GM23338 (cell line): ENCODE measurements at places on chromosomes 1 and 21. TPM values are rescaled to one million over a fixed set of nuclear protein-coding genes. Genes with fewer than 3 reads are reported as not detected.

- no peaks in the 10 kb centered on the region for H3K4me1 ChIP-seq
- no peaks in the 10 kb centered on the region for H3K36me3 ChIP-seq
- H3K27me3 ChIP-seq, result no peaks in the 10 kb centered on the region
- DNase-seq, result no peak
- no peak overlapping the region for H3K27ac ChIP-seq
Measured at GRCh38 chr1:161836018-161836417, 69.9 kb downstream of the ATF6 start.

Gene TESK2
- 11.4 and 14.0 TPM in 2 replicates for total RNA-seq

DNA sequence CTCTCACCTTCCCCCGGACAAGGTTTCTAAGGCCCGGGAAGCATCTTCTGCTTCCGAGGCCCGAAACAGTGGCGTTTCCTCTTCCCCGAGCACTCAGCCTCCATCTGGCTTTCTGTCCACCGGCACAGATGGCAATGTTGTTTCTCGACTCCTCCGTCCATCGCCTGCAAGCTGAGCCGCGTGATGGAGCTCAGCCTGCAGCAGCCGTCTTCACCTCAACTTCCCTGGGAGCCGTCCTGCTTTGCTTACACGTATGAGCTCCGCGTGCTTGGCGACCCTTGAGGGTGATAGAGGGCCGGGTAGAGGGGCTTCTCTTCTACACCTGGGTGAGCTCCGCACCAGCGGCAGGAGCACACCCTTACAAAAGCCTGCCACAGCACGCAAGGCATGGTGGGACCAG, 80.4 kb downstream of the AJAP1 start:
- H3K27ac ChIP-seq, result no peak overlapping the region
- H3K36me3 ChIP-seq, result no peaks in the 10 kb centered on the region
- DNase-seq, result no peak
- no peaks in the 10 kb centered on the region for H3K27me3 ChIP-seq

Gene LAX1
- not detected in 2 replicates for total RNA-seq

DNA sequence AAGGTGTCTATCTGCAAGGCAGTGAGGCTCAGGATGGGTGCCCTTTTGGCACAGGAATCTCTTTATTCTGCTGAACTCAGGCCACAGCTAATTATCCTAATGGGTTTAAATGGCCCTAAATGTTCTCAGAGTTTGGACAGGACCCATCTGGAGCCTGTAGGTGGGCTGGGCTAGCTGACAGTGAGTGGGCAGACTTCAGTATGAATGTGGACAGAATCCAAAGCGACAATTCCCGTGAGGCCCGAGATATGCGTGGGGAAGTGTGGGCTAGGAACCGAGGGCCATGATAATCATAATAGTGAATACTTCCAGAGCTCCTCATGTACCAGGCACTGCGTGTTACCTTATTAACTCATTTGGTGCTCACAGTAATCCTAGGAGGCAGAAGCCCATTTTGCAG, 165.3 kb downstream of the GRIK3 start:
- DNase-seq, result no peak
- no peaks in the 10 kb centered on the region for H3K27me3 ChIP-seq

Gene CLCA1
- not detected in 2 replicates for total RNA-seq

Gene LZIC
- total RNA-seq, result 14.8 and 19.4 TPM in 2 replicates

Gene TCEA3
- not detected in 2 replicates for total RNA-seq

DNA sequence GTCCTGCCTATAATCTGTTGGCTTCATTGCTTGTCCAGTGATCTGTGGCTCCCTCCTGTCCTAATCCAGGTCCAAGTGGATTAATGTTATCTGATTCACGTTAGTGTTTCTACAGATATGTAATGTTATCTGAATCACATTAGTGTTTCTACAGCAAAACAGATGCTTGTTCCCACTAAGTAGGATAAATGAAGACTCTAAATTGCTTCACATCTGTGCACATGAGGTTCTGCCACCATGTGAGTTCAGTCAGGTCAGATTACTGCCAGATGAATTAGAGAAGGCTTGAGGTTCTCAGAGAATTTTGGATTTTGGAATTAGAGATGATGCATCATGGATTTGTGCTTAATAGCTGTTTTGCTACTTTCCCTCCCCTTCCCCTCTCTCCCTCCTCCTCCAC, 13.2 kb downstream of the DISC1 start:
- H3K4me1 ChIP-seq, result no peaks in the 10 kb centered on the region
- H3K36me3 ChIP-seq, result no peaks in the 10 kb centered on the region
- no peaks in the 10 kb centered on the region for H3K27me3 ChIP-seq
- no peak for DNase-seq
- no peak overlapping the region for H3K4me3 ChIP-seq

- no peak overlapping the region for H3K27ac ChIP-seq
- DNase-seq, result no peak
- no peaks in the 10 kb centered on the region for H3K27me3 ChIP-seq
- no peaks in the 10 kb centered on the region for H3K36me3 ChIP-seq
- no peaks in the 10 kb centered on the region for H3K4me1 ChIP-seq
Measured at GRCh38 chr1:19926296-19927129, 3.1 kb upstream of the PLA2G2E start.

GRCh38 chr1:207145401-207146058, 41.5 kb downstream of the C4BPA start:
- no peak for DNase-seq
- no peak overlapping the region for H3K4me3 ChIP-seq
- no peak overlapping the region for H3K27ac ChIP-seq

DNA sequence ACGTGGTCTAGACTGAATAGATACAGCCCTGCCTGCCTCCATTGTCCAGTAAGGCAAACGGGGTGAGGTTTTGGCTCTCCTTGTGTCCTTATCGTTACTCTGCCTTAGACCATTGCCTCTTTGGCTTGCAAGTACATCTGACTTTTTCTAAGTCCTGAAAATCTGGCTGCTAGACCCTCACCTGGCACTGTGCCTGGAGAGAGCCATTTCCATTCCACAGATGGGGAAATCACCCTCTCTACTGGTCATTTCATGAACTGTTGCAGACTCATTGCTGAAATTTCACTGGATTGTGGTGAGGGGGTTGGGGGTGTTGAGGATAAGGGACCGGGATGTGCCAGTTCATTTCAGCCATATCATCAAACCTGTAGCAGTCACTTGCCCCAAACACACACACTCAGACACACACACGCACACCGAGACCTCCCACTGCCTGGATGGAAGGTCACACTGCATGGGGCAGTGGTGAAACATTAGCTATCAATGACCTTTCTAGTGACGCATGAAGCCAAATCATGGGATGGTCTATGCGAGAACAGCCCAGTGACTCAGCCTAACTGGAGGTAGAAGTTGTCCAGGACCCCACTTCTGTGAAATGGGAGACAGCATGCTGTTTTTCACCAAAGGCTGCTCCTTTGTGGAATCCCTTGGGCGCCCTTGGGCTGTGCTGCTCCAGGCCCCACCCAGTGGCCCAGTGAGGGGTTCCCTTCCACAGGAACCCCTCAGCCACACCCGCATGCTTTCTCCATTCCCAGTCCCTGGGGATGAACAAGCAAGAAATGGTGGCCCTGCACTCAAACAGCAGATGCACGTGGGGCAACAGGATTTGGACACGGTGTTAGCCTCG, 34.9 kb upstream of the VASH2 start:
- H3K4me1 ChIP-seq, result peaks cover 32% of the 10 kb centered on the region
- H3K36me3 ChIP-seq, result no peaks in the 10 kb centered on the region
- H3K27ac ChIP-seq, result peak overlapping the region; percentile 99

- DNase-seq, result no peak
- H3K4me3 ChIP-seq, result no peak overlapping the region
- no peak overlapping the region for H3K27ac ChIP-seq
Measured at GRCh38 chr1:30286988-30287839, 436.2 kb downstream of the MATN1 start.

Gene RCC2
- 367 and 386 TPM in 2 replicates for total RNA-seq

Gene FAM167B
- 0.31 TPM in 1 of 2 replicates, not detected in the other for total RNA-seq

GRCh38 chr21:26146681-26147080, 23.9 kb downstream of the APP start:
- H3K4me3 ChIP-seq, result no peak overlapping the region
- peaks cover 49% of the 10 kb centered on the region for H3K4me1 ChIP-seq
- H3K27ac ChIP-seq, result no peak overlapping the region
- H3K27me3 ChIP-seq, result no peaks in the 10 kb centered on the region

- H3K27ac ChIP-seq, result no peak overlapping the region
- H3K36me3 ChIP-seq, result no peaks in the 10 kb centered on the region
- H3K4me1 ChIP-seq, result peaks cover 5% of the 10 kb centered on the region
- no peak for DNase-seq
- H3K27me3 ChIP-seq, result no peaks in the 10 kb centered on the region
Measured at GRCh38 chr1:169295846-169296245, 71.8 kb downstream of the NME7 start.

Gene STPG1
- total RNA-seq, result 6.5 and 8.2 TPM in 2 replicates

Gene CCT3
- total RNA-seq, result 526 and 618 TPM in 2 replicates

DNA sequence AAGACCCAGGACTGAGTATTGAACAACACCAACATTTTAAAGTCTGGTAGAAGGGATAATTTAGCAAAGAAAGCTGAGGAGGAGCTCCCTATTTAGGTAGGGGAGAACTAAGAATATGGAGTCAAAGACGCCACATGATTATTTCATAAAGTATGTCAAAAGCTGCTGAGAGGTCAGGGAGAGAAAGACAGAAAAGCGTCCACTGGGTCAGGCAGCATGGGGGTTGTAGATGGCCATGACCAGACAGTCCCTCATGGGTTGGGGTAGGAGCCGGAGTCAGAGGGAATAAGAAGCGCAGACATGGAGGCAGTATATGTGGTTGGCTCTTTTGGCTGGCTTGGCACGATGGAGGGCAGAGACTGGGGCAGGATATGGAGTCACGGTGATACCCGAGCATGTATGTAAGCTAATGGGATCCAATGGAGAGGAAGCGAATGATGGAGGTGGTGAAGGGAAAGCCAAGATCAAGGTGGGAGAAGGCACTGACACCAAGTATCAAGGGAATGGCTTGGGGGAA, 4.8 kb downstream of the C1orf115 start:
- peaks cover 25% of the 10 kb centered on the region for H3K27me3 ChIP-seq
- H3K36me3 ChIP-seq, result no peaks in the 10 kb centered on the region
- H3K27ac ChIP-seq, result no peak overlapping the region
- no peak for DNase-seq
- no peak overlapping the region for H3K4me3 ChIP-seq
- H3K4me1 ChIP-seq, result 0 out of 2 replicates have a peak, but pooled peaks cover 7% of the 10 kb centered on the region

- peak overlapping the region; percentile 29; the same call in 1 of the 2 replicates for H3K27ac ChIP-seq
- peak; percentile 26 for DNase-seq
- H3K4me3 ChIP-seq, result peak overlapping the region; percentile 81
Measured at GRCh38 chr1:164563721-164564360, 4.9 kb downstream of the PBX1 start.

DNA sequence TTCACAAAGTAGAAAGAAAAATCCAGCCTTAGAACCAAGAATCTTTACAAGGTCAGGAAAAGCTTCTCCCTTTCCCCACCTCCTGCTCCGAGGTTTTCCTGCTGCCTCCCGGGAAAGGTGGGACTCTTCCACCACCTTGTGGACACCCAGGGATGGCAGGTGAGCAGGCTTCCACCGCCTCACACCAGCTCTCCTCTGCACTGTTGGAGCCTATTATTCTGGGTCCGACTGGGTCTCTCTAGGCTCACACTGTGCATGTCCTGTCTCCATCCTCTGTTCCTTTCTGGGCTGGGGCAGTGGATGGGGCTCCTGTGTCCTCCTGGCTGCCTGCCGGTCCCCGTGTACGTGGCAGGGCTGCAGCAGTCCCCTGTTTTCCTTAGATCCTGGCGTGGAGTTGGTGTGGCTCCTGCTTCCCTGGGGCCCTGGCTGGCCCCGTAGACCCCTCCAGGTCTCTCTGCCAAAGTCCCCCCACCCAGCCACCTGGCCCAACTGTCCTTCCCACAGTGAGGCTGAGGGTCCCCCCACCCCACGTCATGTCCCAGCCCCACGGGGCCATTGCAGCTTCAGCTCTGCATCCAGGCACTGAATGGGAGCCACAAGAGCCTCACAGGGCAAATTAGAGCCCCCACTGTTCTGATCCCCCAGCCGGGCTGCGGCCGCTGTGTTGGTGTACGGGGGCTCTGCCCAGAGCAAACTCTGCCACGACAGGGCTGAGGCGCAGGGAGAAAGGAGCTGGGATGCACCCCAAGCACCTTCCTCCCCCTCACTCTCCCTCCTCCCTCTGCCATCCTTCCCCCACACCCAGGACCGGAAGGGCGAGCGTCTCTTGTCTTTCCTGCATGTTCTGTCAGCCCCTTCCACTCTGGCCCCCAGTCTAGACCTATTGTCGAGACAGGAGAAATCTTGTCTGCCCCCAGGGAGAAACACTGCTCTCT, 3.3 kb upstream of the SLC45A1 start:
- DNase-seq, result peak; percentile 90
- peaks cover 21% of the 10 kb centered on the region for H3K4me1 ChIP-seq
- no peak overlapping the region for H3K4me3 ChIP-seq
- peaks cover 25% of the 10 kb centered on the region for H3K27me3 ChIP-seq
- H3K36me3 ChIP-seq, result no peaks in the 10 kb centered on the region

GRCh38 chr1:37036667-37037053, 2.3 kb upstream of the GRIK3 start:
- peaks cover 58% of the 10 kb centered on the region for H3K27me3 ChIP-seq
- peaks cover 66% of the 10 kb centered on the region for H3K4me1 ChIP-seq
- no peak overlapping the region for H3K27ac ChIP-seq
- H3K36me3 ChIP-seq, result no peaks in the 10 kb centered on the region; the same call in 1 of the 2 replicates

Gene SLC30A2
- total RNA-seq, result 0.07 TPM in 1 of 2 replicates, not detected in the other

Gene SPATA46
- not detected in 2 replicates for total RNA-seq

- peak overlapping the region; percentile 45; the same call in 1 of the 2 replicates for H3K27ac ChIP-seq
- peaks cover 30% of the 10 kb centered on the region for H3K4me1 ChIP-seq
- no peaks in the 10 kb centered on the region for H3K36me3 ChIP-seq
- DNase-seq, result peak; percentile 60
- H3K4me3 ChIP-seq, result 0 out of 2 replicates have a peak overlapping the region, but pooled peaks have one; percentile 1
Measured at GRCh38 chr1:10734962-10735544, 61.4 kb downstream of the CASZ1 start.

- H3K36me3 ChIP-seq, result no peaks in the 10 kb centered on the region
- no peak overlapping the region for H3K4me3 ChIP-seq
- no peaks in the 10 kb centered on the region for H3K27me3 ChIP-seq
- no peaks in the 10 kb centered on the region for H3K4me1 ChIP-seq
- DNase-seq, result no peak
- no peak overlapping the region for H3K27ac ChIP-seq
Measured at GRCh38 chr1:184116287-184116686, 64.8 kb downstream of the TSEN15 start.

DNA sequence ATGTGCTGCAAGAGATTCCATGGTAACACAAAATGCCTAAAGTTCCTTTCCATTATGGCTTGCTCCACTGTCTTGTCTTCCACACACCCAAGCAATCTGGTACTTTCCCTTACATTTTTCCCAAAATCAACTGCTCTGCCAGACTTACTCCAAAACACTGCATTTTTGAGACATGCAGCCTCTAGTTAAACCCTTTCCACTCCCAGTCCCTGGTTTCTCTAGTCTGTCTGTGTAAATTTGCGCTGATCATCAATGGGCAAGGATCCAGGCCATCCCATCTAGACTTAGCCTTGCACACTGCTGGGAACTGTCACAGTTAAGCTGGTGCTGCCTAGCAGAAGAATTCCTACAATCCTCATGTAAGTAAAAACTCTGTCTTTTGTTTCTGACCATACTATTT, 47.8 kb downstream of the DAB1 start:
- no peak for DNase-seq
- H3K36me3 ChIP-seq, result no peaks in the 10 kb centered on the region
- no peaks in the 10 kb centered on the region for H3K27me3 ChIP-seq
- no peak overlapping the region for H3K27ac ChIP-seq

Gene NCDN
- 43.1 and 44.2 TPM in 2 replicates for total RNA-seq

Gene TCHH
- 0.19 and 0.38 TPM in 2 replicates for total RNA-seq

- peaks cover 40% of the 10 kb centered on the region for H3K27me3 ChIP-seq
- H3K27ac ChIP-seq, result peak within 1 kb of the TSS; percentile 55; the same call in 1 of the 2 replicates
- H3K4me1 ChIP-seq, result peaks cover 8% of the 10 kb centered on the region; the same call in 1 of the 2 replicates
- H3K4me3 ChIP-seq, result peak within 1 kb of the TSS; percentile 81
- DNase-seq, result peak; percentile 28
Measured at GRCh38 chr1:29123887-29124365, at the start of gene TMEM200B. Gene TMEM200B, minus strand, starts transcription at chr1:29123903. Its CDS starts 2,075 bp downstream, at chr1:29121828.

Gene ARF1
- total RNA-seq, result 199 and 210 TPM in 2 replicates
